NCI-H1048 (cell line): ENCODE measurements at places on chromosomes 16 and 17.

DNA sequence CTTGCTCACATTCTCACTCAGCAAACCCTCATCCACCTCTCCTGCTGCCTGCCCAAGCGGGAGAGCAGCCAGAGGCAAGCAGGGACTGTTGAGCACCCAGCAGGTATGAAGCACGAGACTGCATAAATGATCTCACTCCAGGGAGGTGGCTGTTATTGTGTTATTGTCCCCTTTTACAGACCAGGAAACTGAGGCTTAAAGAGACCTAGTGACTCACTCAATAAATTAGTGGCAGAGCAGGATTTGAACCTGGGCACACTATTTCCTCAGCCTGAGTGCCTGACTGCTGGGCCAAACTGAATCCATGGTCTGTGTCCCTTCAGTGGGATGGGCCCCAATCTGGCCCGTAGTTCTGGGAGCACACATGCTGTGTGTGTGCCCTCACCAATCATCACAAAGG is 12.3 kb upstream of the MAP2K3 start:
- no peak for DNase-seq

GRCh38 chr17:73759734-73760438 is 115.6 kb upstream of the SDK2 start:
- no peak for DNase-seq

- no peak for DNase-seq
Observed at GRCh38 chr16:76988526-76988925, 202.5 kb upstream of the MON1B start.

DNA sequence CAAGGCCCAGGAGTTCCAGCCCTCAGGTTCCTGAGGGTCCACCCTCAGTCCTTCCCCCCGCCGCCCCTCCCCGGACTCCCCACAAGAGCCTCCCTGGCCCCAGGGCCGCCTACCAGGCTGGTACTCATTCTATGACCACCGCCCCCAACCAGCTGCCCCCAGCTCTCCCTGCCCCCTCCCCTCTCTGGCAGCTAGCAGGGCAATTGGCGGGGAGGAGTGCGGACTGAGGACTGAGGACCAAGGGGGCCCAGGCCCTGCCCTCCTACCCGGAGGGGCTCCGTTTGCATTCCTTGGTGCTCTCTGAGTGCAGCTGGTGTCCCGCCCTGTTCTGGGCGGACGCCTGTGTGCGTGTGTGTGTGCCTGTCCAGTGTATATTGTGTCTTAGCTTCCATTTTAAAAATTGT is 19.1 kb downstream of the UNC13D start:
- no peak for DNase-seq

DNA sequence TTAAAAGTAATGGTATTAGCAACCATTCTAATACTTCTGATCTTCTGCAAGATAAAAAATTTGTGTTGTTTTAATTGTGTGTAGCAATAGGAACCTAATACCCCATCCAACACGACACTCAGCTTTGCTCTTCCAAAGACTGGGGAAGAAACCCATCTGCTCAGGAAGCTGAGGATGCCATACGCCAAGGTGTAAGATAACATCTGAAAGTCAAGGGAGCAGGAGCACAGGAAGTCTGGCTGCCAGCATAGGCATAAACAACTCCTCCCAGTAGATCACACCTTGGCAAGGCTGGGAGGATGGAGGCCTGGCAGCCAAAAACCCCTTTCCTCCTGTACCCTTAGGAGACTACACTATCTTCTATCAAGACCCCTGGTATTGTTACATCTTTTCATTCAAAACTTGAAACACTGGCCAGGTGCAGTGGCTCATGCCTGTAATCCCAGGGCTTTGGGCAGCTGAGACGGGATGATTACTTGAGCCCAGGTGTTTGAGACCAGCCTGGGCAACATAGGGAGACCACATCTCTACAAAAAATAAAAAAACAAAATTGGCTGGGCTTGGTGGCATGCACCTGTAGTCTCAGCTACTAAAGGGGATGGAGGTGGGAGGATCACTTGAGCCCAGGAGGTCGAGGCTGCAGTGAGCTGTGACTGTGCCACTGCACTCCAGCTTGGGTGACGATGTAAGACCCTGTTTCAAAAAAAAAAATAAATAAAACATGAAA is 5.7 kb upstream of the SPHK1 start:
- DNase-seq: no peak

DNA sequence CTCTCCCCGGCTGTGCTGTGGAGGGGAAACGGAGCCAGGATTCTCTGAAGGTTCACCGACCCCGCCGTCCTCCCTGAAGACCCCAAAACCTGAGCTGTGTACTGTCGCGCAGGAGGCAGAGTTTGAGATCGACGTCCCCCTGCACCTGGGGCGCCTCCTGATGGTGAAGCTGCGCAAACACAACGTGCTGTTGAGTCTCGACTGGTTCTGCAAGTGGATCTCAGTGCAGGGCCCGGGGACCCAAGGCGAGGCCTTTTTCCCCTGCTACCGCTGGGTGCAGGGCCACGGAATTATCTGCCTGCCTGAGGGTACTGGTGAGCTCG is 62.6 kb upstream of the TEKT1 start:
- DNase-seq: no peak

DNA sequence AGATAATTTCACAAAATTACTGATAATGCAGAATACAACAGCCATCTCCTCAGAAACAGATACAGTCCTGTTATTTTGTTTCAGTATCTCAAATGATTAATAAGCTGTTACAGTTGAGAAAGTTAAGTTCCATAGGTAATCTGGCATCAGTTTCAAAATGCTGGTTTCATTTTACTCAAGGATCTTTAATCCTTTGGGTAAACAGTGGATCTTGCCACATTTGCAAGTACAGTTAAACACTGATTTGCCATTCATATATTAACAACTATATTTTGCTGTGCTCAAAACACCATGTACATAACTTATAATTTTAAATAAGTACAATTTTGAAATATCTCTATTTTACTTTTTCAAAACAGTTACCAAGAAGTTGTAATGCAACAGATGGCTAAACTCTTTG is 31.2 kb downstream of the RPGRIP1L start:
- DNase-seq: no peak

- DNase-seq: no peak
Observed at GRCh38 chr16:2745116-2745890, 7.1 kb upstream of the SRRM2 start.

DNA sequence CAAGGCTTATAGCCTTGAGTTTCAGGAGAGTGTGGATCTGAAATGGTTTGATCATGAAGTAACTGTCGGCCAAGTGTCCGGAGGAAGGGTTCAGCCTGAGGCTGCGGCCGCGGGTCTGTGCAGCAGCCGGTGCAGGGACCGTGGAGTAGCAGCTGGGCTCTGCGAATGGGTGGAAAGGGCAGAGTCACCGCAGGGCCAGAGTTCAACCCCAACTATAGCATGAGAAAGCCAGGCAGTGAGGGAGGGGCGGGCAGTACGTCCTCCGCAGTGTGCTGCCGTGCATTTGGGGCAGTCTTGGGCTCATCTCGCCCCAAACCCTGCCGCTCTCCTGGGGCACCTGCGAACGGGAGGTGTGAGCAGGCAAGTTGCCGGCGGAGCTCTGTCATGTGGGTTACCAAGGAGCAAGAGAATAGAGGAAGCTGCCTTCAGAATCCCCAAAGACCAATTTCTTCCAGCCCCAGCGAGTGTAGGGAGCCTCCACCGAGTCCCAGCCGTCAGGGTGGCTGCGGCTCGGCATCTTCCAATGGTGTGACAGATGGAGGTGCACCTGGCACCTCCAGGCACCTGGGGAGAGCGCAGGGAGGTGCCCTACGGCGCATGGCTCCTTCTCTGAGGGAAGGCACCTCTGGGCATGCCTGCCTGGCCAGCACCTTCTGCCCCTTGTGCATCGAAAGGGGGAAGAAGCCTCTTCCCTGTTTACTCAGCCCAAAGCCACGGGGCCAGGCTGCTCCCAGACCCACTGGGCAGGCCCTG is 87.3 kb downstream of the RPA1 start:
- DNase-seq: no peak

GRCh38 chr16:48881272-48881671 is 271.3 kb upstream of the N4BP1 start:
- DNase-seq: no peak

DNA sequence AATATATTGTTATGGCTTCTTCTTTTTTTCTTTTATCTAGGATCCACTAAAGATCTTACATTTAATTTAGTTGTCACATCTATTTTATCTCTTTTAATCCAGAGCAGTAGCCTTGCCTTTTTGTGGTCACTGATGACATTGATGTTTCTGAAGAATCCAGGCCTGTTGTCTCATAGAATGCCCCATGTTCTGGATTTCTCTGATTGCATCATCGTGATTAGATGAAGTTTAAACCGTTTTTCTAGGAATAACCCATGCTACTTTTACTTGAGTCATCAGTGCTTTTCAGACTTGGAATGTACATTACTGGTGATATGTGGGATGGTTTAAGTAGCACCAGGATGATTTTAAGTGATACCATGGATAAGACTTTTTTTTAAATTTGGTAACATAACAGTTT is 106.4 kb upstream of the CES5A start:
- no peak for DNase-seq

DNA sequence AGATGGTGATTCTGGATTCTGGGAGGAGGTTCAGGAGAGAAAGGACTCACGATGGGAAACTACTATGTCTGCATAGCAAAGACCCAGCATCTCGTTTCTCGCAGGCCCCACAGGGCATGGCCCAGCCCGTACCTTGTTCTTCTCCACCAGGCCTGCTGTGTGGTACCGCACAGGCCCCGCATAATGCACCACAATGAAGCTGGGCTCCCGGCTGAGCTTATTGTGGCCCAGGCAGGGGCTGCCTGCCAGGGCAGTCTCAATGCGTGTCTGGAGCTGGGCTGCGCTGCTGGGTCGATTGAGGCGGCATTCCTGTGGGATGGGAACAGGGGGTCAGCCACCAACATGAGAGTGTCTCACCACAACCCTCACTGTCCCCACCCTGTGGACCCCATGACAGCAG is 20.4 kb downstream of the ZNHIT3 start:
- DNase-seq: no peak

GRCh38 chr17:27457731-27458523 is 1.7 kb downstream of the KSR1 start:
- no peak for DNase-seq

- DNase-seq: no peak
Observed at GRCh38 chr17:1736348-1737281, 6.1 kb upstream of the SERPINF2 start.

DNA sequence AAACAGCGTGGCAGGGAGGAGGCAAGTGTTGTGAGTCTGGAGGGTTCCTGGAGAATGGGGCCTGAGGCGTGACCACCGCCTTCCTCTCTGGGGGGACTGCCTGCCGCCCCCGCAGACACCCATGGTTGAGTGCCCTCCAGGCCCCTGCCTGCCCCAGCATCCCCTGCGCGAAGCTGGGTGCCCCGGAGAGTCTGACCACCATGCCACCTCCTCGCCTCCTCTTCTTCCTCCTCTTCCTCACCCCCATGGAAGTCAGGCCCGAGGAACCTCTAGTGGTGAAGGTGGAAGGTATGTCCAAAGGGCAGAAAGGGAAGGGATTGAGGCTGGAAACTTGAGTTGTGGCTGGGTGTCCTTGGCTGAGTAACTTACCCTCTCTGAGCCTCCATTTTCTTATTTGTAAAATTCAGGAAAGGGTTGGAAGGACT is at the start of gene CD19:
TSS of gene CD19 (plus strand) at position 171 of the 425 bp plus-strand sequence. CDS start at position 201, 30 bp downstream.
- DNase-seq: no peak

- no peak for DNase-seq
Observed at GRCh38 chr16:87317750-87318644, 805 bp upstream of the C16orf95 start.

- DNase-seq: no peak
Observed at GRCh38 chr17:4744999-4745969, 5.6 kb upstream of the CXCL16 start.

DNA sequence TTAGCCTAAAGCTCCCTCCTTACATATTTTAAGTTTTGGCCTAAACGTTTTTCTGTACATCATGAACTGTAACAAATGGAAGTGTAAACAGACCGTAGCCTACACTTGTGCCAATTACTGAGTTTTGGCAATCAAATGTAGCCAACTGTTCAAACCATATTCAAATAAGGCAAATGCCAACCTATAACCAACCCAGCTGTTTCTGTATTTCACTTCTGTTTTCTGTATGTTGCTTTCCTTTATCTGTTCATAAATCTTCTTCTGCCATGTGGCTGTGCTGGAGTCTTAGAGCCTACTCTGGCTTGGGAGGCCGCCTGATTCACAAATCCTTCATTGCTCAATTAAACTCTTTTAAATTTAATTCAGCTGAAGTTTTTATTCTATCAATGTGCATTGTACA is 6.9 kb upstream of the C16orf78 start:
- no peak for DNase-seq

DNA sequence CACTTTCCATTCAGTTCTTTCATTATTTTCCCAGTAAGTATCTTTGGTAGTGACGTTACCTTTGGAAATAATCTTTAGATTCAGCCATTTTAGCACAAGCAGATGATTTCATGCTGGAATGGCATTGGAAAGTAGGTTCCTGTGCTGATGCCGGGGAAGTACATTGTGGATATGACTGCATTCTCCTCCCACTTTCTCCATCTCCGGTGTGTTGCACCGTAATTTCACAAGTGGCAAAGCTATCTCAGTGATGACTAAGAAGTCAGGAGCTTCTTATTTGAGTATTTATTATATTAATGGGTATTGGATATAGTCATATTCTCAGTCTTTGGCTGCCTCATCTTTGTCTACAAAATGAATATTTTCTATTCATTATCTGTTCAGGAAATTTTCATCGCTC is 69.8 kb downstream of the MRTFB start:
- no peak for DNase-seq

- no peak for DNase-seq
Observed at GRCh38 chr17:78653382-78653781, 76.2 kb upstream of the DNAH17 start.

DNA sequence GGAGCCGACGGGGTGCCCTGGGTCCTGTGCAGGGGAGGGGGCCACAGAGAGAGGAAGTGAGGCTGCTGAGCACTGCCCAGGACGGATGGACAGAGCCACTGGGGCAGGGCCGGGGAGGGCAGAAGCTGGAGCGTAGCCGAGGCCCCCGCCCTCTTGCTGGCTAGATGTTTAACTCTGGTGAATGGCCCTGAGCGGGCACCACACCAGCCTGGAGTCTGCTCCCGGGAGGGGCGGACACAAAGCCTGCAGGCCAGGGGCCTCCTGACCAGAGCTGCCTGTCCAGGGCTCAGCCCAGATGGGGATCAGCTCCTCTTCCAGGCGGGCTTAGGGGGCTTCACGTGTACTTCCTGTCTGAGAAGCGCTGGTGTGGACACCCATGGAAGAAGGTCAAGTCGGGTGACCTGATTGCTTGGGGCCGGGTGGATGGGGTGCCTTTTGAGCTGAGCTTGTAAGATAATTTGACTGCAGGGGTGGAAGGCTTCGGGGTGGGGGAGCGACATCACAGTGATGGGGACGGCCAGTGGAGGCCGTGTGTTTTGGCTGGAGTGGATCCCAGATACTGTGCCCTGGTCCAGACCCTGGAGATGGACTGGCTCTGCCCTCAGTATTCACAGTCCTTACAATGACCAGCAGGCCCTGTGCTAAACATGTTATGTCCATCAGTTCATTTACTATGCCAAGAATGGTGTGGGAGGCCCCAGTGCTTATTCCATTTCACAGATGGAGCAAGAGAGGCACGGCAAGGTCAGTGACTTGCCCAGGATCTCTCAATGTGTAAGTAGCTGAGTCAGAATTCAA is 33.7 kb upstream of the CIBAR2 start:
- no peak for DNase-seq

DNA sequence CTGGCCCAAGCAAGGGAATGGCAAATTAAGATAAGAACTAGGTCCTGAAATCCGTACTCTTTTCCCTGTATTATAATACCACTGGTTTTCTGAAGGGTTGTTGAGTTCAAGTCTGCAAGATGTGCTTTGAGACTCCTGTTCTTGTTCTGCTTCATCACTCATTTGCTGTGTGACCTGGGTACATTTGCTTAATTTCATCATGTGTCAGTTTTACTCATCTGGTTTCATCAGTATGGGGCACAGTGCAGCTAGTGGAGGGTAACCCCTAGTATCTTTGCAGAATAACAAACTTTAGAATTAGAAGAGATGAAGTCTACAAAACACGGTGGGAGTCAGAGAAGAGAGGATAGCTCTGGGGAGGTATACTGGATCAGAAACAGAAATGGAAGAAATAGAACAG is 21.9 kb upstream of the EFCAB13 start:
- no peak for DNase-seq
